ENCODE measurements at places on chromosomes 4 and X.

DNA sequence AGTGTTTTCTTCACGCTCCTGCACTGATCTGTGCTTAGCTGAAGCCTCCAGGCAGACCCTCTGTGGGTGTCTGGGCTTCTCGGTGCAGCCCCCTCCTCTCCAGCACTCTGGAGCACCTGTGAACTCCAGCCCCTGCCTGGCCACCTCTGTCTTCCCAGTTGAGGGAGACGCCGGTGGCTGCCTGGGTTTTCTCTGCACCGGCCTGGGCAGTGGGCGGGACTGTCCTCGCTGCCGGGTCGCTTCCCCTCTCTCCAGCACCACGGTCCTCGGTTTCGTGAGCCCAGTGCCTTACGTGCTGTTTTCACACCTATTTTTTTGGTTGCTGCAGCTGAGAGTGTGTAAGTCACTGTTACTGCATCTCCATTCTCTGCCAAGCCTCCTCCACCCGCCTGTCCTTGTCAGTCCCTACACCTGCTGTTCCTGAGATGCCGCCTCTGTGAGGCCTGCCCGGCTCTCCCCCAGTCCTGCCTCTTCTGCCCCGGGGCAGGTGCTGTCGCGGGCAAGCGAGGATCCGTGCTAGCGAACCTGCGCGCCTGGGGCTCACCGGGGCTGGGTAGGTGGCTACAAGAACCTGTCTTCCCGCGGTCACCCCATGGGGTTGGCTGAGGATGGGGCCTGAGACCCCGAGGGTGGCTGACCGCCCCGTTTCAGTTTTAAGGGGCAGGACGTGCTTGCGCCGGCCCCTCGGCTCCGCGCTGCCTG lies 2.4 kb upstream of the FGFRL1 start:
- DNase-seq: peak; percentile 47

GRCh38 chrX:148611993-148612392 lies 111.6 kb downstream of the AFF2 start:
- DNase-seq: no peak

GRCh38 chr4:7135389-7135746 lies 57.0 kb upstream of the SORCS2 start:
- DNase-seq: no peak

DNA sequence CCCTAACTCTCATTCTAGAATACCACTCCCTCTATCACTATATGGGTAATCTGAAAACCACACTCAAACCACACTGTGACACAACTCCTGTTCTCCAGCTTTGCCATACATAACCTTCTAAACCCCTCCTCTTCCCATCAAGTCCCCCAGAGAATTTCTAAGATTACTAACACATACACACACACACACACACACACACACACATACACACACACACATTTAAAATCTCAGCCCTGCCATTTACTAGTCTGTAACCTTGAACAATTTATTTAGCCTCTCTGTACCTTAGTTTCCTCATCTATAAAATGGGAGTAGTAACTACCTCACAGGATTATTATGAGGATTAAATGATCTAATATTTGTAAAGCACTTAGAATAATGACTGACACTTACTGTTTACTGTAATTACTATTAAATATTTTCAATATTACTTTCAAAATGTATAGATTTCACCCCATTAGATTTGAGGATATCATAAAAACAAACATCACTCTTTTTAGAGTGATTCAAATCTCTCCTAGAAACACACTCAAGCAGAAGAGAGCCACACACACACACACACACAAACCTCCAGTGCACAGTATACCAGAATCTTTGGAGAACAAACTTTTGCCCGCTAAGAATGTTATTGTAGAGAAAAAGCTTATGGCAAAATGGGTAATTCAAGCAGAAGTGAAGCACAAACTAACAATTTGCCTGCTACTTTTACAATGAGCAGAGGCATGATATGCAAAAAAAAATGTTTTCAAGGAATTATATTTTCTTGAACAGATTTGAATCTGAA lies 3.8 kb downstream of the ANKRD50 start:
- DNase-seq: no peak

DNA sequence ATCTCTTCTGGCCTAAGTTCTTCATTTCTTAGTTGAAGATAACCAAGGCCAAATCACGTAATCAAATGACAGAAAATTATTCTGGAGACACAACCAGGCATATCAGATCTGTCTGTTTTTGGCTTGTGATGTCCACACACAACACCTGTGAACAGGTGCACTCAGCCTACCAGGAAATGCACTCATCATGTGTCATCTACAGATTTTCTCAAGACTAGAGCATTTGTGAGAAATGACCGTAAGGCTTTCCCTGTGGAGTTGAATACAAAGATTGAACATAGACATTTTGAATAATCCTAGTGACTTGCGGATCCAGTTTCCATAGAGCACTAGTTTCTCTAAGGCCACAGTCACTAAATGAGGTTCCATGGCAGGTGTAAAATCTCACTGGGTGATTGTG lies 26.7 kb upstream of the CXCL8 start:
- no peak for DNase-seq
